ENCODE measurements at places on chromosomes 16 and 17.

DNA sequence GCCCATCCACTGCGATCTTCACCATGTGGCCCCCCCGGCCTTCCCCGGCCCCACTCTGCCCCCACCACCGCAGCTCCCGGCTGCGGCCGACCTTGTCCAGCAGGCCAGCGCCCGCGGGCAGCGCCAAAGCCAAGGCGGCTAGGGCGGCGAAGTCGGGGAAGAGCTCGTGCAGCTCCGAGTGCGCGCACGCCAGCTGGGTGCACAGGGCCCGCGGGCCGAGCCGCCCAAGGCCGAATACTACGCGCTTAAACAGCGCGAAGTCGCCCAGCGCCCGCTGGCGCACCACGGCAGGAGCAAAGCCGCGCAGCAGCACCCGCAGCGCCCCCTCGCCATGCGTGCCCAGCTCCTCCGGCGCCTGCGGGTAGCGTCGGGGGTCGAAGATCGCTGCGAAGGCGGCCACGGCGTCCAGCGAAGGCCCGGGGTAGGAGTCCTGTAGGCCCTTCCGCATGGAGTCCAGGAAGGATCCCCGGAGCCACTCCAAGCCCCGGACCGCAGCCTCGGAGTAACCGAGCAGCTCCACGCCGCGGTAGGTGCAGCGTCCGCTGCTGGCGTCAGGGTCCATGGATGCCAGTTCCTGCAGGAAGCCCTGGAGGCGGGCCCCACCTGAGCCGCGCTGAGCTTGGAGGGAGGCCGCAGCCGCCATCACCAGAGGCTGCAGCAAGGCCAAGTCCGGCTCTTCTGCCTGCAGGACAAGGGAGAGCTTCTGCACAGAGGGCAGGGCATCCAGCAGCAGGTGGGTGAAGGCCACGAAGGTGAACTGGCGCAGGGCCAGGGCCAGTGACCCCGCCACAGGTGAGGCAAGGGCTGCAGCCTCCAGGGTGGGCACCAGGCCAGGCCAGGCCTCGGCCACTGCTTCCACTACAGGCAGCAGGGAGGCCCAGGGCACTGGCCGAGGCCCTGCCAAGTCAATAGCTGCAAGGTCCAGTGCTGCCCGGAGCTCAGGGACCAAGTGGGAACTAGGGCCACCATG, 10.3 kb downstream of the C17orf113 start:
- DNase-seq: no peak

DNA sequence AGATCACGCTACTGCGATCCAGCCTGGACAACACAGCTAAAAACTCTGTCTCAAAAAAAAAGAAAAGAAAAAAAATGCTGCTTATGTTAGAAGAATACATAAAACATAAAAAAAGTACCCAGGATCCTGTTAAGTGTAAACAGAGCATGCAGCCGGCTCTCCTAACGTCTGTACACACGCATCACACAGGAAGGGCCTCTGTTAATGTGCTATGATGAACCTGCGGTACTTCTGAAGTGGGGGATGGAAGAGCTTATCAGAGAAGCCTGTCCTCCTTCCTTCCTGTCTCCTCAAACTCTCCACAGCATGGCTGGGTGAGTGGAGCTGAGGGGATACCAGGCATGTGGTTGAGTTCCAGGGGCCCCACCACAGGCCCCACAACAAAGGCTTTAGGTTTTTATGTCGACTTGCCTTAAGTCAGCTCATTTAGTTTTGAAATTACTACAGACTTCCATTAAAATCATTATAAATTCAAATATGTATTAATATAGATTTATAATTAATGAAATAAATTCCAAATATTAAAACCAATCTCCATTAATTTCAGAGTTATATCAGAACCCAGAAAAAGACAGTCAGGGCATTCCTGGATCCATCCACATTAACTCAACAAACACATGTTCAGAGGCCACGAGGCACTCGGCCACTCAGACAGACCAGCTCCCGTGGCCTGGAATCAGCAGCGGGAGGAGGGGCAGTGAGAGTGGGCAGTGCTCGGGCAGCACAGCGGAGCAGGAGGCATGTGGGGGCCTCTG, 11.7 kb downstream of the CCDC57 start:
- no peak for DNase-seq

GRCh38 chr17:45170280-45170930, 8.7 kb downstream of the HEXIM2 start:
- no peak for DNase-seq

- no peak for DNase-seq
Observed at GRCh38 chr16:57427824-57428223, 19.4 kb downstream of the CIAPIN1 start.

GRCh38 chr17:44967026-44967906, 837 bp downstream of the C1QL1 start:
- no peak for DNase-seq

GRCh38 chr16:77298418-77299360, 99.5 kb downstream of the SYCE1L start:
- no peak for DNase-seq

DNA sequence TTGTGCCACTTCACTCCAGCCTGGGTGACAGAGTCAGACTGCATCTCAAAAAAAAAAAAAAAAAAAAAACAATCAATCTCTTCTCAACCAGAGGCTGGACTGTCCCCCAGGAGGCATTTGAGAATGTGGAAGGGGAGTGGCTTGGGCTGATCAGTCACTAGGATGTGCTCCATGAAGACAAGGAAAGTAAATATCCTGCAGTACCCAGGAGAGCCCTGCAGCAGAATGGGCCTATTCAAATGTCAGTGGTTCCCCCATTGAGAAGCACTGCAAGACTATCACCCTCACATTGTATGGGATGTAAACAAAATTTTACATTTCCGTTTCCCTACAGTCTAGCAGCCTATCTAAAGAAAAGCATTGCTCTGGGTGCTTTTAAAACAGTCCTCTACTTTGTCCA, 70.3 kb downstream of the DNAH9 start:
- DNase-seq: no peak
